ENCODE measurements at places on chromosomes 1 and 21.

DNA sequence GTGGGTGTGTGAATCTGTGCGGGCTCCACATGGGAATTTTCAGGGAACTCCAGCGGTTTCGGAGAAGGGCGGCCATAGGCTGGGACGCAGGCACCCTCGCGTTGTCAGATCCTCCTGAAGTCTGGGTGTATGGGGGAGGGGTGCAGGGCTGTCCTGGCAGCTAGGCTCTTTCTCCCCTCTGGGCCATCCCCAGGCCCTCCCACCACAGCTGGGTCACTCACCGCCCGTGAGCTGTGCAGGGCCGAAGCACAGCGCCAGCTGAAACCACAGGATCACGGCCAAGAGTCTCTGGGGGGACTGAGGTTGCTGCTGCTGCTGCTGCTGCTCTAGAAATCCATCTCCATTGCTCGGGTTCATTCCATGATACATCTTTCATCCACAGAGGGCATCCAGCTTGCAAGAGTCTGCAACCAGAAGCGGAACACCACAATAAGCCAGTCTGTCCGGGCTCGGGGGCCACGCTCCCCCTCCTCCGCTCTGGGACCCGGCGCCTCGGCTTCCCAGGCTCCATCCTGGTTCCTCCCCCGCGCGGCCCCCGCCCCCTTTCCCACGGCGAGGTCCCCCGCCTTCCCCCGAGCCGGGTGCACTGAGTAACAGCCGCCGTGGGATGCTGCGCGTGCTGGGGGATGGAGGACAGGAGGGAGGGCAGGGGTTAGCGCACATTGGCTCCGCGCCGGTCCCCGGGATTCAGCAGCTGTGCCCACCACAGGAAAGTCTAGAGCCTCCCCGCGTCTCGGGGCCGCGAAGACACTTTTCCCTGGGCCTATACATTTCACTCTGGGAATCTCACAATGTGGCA, 720 bp downstream of the SUSD4 start:
- DNase-seq: no peak

- DNase-seq: no peak
These were observed 34.7 kb downstream of the SLC19A1 start for GRCh38 chr21:45507523-45507875.

GRCh38 chr1:110627764-110628163, 21.6 kb upstream of the KCNA2 start:
- no peak for DNase-seq

- DNase-seq: no peak
These were observed 20.9 kb upstream of the TARBP1 start for GRCh38 chr1:234499943-234500245.

DNA sequence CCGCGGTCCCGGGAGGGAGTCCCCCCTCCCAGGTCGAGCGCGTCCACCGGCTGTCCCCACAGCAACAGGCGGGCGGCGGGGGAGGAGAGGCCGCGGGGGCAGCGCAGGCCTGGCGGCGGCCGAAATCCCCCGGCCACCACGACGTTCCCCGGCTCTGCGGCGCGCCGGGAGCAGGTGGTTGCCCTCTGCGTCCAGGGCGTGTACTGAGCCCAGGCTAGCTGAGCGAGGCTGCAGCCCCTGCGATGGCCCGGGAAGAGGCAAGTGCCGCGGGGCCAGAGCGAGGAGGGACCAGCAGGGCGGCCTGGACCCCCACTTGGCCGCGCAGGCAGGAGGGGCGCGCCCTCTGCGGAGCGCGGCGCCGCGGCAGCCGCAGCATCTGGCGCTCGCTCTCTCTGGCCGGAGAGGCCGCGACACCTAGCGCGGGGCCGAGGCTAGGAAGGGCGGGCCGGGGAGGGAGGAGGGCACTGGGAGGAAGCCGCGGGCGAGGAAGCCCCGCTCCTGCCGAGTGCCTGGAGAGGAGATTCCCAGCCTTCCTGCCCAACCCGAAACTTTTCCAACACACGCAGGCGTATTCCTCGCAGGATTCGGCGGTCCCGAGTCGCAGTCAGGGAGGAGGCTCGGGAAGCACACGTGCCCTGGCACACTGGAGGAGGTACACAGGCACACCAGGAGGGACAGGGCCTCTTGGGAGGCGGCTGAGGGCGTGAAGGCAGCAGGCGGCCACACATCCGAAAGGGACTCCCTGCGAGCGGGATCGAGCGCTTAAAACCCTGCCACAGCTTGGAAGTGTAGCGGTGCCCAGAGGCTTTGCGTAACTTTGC, 4.9 kb upstream of the PROX1 start:
- DNase-seq: no peak

DNA sequence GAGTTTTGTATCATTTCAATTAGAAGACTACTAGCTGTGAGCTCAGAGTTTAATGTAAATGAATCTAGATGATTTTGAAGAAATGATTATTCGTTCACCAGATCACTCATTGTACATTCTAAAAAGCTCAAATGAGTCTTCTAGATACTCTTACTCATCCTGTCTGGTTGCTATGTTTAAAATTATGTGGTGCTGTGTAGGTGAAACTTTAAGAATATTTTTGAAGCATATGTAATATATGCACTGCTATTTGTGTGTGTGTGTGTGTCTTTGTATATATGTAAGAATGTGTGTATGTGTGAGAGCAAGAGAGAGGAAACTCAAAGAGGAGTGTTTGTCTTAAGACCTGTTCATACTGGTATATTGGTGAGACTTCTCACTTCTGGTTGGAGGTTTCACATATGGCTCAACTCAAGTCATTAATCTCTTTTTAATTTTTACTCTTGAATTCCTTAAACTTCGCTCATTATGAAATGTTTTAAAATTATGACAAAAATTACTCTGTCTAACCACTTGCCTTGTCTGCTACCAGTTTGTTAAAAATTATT, 8.6 kb upstream of the C1orf105 start:
- DNase-seq: no peak

- no peak for DNase-seq
These were observed 4.9 kb downstream of the PTPN7 start for GRCh38 chr1:202155478-202156021.

DNA sequence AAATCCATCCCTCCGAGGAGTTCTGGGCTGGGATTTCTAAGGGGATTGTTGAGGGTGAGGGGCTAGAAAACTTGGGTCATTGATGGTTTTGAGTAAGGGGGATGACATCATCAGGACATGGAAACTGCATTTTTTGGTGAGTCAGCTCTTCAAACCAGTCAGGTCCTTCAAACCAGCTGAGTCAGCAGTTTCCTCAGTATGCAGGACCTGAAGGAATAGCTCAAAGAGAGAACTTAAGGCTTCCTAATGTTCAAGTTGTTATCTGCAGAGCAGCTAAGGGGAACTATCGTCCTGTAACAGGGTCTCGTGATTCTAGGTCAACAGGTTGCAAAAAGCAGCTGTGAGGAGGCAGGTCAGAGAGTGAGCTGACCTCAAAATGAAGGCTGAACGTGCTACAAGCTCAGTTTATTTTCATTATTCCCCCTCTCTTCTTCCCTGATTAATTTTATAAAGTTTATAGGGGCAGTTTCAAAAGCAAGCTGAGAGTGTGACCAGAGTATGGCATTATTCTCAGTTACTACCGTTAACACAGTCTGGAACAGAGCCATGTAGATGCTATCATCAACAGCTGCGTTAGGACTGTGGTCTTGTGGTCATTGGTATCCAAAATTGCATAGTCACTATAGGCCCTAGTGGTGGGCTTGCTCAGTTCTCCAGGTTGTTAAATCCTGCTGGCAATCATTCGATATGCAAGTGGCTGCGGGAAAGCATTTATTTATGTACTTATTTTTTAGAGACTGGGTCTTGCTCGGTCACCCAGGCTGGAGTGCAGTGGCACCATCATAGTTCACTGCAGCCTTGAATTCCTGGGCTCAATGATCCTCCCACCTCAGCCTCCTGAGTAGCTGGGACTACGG, 10.7 kb upstream of the SDC3 start:
- DNase-seq: no peak

GRCh38 chr1:57858740-57859139, 434.9 kb upstream of the DAB1 start:
- DNase-seq: no peak

- no peak for DNase-seq
These were observed 13.8 kb downstream of the RASSF5 start for GRCh38 chr1:206521127-206521526.

GRCh38 chr21:44907225-44907965, 13.3 kb downstream of the ITGB2 start:
- DNase-seq: no peak

DNA sequence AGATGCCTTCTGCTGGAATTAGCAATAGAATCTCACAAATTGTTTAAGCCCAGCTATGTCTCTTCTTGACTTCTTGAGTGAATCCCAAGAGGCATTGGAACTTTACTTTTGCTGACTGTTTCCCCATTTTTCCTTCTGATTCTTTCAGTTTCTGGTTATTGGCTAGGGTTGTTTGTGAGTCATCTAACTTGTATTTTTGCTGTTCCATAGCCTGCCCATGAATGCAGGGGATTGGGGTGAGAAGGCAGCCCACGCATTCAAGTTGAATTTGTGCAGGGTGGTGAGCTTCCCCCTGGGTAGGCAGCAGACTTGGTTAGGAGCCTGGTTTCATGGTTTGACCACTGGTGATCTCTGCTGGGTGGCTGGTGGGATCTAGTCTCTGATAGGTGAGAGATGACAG, 10.4 kb upstream of the KLF17 start:
- no peak for DNase-seq

DNA sequence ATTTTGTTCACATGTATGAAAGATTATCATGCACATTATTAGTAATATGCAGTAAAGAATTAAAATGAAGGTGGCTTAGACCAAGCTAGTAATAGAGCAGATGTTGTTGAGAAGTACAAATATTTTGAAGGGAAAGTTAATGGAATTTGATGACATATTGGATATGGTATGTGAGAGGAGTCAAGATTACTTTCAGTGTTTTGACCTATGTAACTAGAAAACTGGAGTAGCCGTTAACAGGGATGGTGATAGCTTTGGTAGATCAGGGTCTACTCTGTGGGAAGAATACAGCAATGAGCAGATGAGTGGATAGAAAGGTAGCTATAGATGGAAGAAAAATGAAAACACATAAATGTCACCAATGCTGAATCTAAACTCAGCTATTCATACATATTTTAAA, 163.2 kb upstream of the LRRC7 start:
- no peak for DNase-seq

DNA sequence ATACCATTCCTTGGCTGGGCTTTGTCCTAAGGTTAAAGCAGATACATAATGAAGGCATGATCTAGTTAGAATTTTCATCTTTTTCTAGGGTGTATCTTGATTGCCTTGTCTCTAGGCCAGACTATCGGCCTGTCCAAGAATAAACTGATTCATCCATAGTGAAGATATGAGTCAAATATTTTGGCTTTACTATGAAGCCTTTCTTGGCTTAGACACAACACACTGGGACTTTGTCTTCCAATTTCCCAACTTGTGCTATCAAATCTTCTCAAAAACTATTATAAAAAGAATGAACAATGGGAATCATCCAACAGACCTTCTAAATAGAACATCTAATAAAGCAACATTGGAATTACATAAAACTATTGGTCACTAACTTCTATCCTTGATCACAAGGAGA, 64.8 kb downstream of the WARS2 start:
- no peak for DNase-seq

DNA sequence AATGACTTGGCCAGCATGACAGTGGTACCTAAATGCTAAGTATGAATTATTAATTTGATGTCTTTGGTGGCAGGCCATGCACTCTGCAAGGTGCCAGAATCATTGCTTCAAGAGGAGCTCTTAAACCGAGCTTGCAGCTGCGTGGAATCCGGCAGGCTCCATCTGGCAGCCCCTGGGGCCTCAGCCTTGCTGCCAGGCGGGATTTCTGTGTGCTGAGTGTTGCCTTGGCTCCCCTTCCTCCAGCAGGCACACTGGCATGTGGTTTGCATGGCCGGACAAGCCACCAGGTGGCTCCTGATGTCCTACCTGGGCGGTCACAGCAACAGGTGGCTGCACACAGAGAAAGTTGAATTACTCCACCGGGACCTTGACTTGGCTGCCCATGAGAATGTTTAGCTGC, 155.4 kb downstream of the URB2 start:
- no peak for DNase-seq

All from activated T-helper 1 cell treated with anti-CD3 and anti-CD28 coated beads, Interleukin-2, amount 50 U/mL, for 16 hours (primary cell).